Vagina (tissue), 2 donors: ENCODE measurements at places on chromosomes 6 and 20.

DNA sequence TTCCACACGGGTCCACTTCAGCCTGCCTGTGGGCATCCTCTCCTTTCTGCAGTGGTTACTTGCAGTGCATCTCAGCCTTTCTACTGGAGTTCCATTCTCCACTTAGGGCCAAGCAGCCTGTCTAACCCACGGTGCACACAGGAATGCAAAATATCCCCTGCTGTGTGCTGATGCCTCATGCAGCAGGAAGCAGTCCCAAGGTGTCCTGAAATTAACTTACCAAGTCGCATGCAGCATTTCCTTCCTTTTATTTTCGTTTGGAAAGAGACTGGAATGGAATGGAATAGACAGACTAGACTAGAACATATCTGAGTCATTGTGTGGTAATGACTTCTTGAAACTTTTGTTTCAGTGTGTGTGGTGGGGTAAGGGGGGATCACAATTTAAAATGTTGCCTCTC, 25.9 kb upstream of the FOXQ1 start:
- DNase-seq: peak; percentile 42
- H3K27ac ChIP-seq: no peak overlapping the region
- H3K27me3 ChIP-seq: no peaks in the 10 kb centered on the region

GRCh38 chr6:169224716-169225115, 28.9 kb downstream of the THBS2 start:
- no peak overlapping the region for H3K4me3 ChIP-seq
- H3K4me1 ChIP-seq: peaks cover 20% of the 10 kb centered on the region
- H3K27ac ChIP-seq: peak overlapping the region; percentile 75

DNA sequence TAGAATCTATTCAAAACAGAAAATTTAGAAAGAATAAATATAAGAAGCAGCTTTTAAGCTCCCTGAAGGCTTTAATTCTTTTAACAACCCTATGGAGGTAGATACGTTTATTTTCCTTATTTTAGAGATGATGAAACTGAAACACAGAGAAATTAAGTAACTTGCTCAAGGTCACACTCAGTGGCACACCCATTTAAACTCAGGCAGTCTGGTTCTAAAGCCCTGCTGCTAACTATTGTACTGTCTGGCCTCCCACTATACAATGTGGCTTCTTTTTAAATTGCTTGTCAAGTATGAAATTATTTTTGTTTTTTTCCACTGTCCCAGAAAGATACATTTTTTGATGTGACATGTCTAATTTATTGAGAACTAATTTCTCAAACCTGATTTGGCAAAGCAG, 55.7 kb downstream of the FAM217A start:
- no peak overlapping the region for H3K4me3 ChIP-seq
- no peaks in the 10 kb centered on the region for H3K36me3 ChIP-seq
- no peak overlapping the region for H3K27ac ChIP-seq
- DNase-seq: no peak
- H3K27me3 ChIP-seq: no peaks in the 10 kb centered on the region

DNA sequence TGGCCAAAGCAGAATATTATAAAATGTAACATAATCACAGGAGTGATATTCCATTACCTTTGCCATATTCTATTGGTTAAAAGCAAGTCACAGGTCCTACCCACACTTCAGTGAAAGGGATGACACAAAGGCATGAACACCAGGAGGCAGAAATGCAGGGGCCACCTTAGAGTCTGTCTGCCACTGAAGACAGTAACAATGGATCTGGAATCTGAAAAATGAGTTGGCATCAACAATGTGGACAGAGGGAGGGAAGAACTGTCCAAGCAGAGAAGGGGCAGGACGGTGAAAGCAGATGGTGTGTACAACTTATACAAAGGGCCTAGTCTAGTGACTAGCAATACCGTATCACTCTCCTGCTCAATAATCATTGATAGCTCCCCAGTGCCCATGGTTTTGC, 6.6 kb upstream of the LPIN3 start:
- no peaks in the 10 kb centered on the region for H3K27me3 ChIP-seq
- H3K27ac ChIP-seq: no peak overlapping the region
- no peak for DNase-seq
- peaks cover 9% of the 10 kb centered on the region for H3K4me1 ChIP-seq
- no peaks in the 10 kb centered on the region for H3K36me3 ChIP-seq
- H3K4me3 ChIP-seq: no peak overlapping the region

GRCh38 chr6:71496018-71496721, 207.6 kb downstream of the OGFRL1 start:
- H3K4me1 ChIP-seq: no peaks in the 10 kb centered on the region
- peak overlapping the region; percentile 13 for H3K4me3 ChIP-seq
- DNase-seq: no peak
- no peaks in the 10 kb centered on the region for H3K36me3 ChIP-seq
- H3K27ac ChIP-seq: no peak overlapping the region
- H3K27me3 ChIP-seq: no peaks in the 10 kb centered on the region
